Activated CD8-positive, alpha-beta memory T cell treated with anti-CD3 and anti-CD28 coated beads, Interleukin-2, amount 10 ng/mL, durations not matched to agents 7 days and 5 days (primary cell): ENCODE measurements at places on chromosomes 3 and 15.
A peak's percentile ranks its signal among the peaks of the same experiment; 100 is the strongest.

DNA sequence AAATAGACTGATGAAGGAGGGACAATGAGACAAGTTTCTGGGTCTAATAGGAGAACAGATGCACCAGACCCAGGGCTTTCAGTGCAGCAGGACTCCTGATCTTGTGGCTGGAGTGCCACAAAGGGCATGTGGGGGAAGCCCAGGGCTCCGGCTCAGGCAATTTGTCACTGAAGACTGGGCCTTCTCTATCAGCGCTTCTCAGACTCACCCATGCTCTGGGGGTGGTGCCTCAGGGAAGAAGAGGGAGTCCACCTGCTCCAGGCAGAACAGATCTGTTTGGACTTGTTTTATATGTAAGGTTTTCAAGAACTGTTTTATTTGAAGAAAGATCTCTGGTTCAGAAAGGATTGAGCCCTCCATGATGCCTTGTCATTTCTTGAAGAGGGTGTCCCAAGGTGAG lies 112.4 kb upstream of the TLE3 start:
- DNase-seq, result no peak

DNA sequence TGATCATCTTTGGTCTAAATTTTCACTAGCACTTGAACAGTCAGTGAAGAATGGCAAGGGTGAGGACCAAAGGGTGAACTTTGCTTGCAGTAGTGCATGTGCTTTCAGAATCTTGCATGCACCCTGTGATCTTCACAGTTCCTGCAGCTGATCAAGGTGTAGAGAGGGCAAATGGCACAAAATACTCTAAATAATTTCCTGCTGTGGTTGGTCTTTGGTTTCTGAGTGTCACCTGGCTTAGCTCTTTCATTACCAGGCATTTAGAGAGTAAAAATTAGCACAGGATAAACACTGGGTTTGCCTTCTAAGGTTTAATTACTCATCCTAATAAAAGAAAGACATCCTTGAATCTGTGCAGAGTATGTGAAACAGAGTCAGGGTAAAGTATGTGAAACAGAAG lies 11.4 kb downstream of the TIPARP start:
- DNase-seq, result no peak

DNA sequence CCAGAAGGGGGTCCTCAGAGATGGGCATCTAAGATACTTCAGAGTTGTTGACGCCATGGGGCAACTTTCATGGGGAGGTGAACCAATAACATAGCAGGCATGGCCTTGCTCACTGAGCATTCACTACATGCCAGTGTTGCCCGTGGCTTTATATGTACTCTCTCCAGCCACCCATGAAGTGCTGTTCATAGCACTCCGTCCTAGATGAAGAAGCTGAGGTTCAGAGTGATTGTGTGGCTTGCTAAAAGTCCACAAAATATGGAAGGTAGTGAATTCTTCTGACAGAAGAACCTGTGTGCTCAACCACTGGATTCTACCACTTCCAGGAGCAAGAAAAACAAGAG lies 9.8 kb upstream of the SEMA4B start:
- no peak for DNase-seq

GRCh38 chr3:24470277-24470676 lies 24.4 kb downstream of the THRB start:
- DNase-seq, result no peak

DNA sequence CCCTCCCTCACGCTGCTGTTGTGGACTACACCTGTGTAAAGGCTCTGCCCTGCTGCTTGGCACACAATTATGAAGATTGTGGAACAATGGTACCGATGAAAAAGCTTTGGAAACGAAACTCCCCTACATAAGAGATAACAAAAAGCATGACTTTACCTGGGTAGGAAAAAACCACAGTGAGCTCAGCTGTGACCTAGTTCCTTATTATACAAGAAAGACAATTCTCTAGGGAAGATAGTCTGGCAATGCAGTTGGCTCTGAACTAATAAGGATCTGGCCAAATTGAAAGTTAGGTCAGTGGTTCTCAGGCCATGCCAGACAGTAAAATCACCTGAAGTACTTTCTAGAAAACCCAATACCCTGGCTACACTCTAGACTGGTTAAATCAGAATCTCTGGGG lies 16.1 kb downstream of the CLEC3B start:
- no peak for DNase-seq

- DNase-seq, result no peak
Measured at GRCh38 chr3:193730976-193731375, 138.0 kb downstream of the OPA1 start.

DNA sequence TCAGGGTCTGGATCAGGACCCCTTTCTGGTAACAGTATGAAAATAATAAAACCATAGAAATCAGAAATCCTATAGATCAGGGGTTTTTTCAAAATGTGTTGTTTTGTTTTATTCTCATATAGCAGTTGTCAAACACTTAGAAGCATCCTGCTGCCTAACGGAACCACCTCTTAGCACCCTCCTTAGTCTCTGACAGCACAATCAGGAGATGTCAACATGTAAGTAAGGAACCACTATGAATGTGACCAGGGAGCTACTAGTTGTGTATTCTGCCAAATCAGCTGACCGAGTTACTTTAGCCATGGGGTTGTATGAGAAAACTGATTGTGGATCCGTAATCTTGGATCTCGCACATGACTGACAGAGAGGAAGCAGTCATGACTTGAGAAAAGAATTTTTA lies 22.2 kb downstream of the CCDC39 start:
- no peak for DNase-seq

- DNase-seq, result no peak
Measured at GRCh38 chr15:72155003-72155621, 36.9 kb downstream of the SENP8 start.

DNA sequence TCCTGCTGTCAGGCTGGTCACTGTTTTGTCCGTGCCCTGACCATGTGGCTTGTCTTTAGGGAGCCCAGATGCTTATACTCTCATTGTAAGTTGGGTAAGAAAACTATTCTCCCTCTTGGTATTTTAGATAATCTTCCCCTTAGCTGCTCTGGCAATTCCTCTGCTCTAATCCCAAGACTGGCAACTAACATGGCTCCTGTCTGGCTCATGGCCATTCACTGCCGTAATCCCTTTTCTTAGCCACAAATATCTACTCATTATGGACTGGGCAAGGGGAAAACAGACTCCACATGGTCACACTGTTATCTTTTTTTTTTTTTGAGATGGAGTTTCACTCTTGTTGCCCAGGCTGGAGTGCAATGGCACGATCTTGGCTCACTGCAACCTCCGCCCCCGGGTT lies 38.8 kb downstream of the TYRO3 start:
- no peak for DNase-seq

DNA sequence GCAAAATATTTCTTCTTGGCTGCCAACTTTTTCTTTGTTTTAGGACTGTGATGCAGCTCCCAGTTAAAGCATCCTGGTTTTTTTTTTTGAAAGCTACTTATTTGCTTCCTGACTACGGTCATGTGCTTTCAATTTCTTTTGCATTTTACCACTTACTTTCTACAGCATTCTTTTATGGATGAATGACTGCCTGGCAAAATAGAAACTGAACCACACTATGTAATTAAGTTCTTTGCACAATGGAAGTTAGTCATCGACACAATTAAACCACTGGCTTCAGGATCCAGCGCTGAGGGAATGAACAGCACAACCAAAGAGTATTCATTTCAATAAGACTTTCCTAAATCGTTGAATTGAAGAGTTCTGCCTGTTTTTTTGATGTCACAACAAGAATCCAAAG lies 82.2 kb upstream of the EPHA3 start:
- no peak for DNase-seq

- no peak for DNase-seq
Measured at GRCh38 chr3:12557473-12558100, 700 bp downstream of the MKRN2 start.

GRCh38 chr15:79154483-79155135 lies 64.0 kb upstream of the RASGRF1 start:
- no peak for DNase-seq

DNA sequence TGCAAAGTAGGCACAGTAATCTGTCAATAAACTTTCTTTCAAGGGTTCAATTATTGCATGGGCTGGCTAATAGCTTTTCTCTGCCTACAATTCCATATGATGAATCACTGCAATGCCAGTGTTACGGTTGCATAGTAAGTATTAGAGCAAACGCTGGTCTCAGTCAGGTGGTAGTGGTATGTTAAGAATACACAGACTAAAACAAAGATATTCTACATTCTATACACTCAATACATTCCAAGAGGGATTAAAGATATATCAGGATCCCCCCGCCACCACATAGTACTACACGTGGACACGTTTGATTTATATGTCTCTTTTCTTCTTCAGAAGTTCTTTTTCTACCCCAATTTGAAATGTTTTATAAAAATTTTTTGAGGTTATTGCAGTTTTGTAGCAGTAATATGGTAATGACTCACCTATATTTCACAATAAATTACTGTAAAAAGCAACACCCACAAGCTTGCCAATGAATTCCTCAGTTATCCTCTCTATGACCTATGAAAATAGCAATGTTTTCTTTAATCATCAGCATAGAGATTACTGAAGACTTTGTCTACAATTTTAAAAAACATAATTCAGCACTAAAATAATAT lies 68.2 kb downstream of the CD200R1L start:
- DNase-seq, result no peak

GRCh38 chr3:21509731-21510470 lies 241.1 kb downstream of the ZNF385D start:
- no peak for DNase-seq

GRCh38 chr3:49908373-49909199 lies 4.9 kb upstream of the MST1R start:
- no peak for DNase-seq

DNA sequence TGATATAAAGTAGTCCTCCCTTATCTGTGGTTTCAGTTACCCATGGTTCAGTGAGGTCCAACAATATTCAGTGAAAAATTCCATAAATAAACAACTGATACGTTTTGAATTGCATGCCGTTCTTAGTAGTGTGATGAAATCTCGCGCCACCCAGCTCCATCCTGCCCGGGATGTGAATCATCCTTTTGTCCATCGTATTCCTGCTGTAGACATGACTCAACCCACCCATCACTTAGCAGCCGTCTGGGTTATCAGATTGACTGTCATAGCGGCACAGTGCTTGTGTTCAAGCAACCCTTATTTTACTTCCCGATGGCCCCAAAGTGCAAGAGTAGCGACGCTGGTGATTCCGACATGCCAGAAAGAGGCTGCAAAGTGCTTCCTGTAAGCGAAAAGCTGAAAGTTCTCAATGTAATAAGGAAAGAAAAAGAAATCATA lies 48.0 kb upstream of the MEX3B start:
- no peak for DNase-seq

DNA sequence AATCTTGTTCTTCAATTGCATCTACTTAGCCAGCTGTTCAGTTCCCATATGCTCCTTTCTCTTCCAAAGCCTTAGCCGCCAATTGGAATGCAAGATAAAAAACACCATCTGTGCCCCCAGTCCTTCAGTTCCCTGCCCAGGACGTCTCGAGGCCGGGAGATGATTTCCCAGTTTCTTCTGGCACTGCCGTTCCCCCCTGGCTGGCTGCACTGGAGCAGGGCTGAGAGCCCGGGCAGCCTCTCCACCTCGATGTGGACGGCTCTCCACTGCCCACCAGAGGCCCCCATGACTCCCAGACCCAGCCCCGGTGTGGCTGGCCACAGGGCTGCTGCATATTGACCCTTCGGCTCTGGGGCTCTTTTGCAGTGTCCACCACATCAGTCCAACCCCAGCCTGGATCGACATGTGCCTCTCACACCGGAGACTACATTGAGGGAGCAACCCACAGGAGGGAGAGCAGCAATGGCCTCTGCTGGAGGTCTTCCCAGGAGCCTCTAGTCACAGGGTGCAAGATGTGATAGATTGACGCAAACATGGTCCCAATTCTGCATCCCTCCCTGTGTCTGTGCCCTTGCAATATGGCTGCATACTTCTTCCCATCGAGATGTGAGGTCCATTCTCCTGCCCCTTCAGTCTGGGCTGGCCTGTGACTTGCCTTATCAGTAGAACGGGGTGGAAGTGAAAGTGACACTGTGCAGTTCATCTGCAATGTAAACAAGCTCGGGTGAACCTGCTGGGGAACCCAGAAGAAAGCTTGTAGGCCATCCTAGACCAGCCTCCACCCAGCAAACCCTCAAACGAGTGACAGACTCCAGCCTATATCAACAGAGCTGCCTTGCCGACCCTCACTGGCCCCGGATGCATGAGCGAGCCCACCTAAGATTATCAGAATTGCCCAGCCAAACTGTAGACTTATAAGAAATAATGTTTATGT lies 52.3 kb upstream of the PRR20G start:
- no peak for DNase-seq

DNA sequence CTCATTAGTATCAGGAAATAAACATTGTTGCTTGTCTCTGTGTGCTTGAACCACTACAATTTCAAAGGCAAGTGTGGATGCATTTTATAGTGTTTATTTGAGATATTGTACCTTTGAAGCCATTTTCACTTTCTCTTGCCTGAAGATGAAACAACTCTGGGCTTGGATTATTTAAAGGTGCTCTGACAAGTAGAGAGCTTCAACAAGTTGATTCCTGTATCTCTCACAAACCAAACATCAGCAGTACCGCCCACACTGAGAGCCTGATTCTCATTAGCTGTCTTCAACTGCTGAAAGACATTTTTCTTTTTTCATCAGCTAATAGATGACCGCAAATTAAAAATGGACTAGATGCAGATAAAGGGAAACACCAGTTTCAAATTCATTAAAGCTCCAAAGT lies 806 bp upstream of the CERS3 start:
- no peak for DNase-seq

DNA sequence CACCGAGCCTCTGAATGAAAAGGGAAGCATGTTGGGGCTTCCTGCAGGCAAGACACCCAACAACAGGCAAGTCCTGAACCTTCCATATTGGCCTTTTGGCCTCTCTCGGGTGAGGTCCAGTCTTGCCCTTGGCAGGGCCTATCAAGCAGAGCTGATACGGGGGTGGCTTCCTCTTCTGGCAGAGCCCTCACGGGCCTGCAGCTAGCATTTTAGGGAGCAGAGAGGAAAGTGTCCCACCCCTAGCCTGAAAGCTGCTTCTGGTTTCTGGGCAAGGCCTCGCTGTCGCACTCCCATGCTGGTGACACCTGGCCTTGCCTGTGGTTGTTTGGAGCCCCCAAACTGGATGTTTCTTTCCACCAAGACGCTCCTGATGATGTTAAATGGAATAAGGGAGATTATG lies 31.8 kb upstream of the CTSH start:
- no peak for DNase-seq

- DNase-seq, result no peak
Measured at GRCh38 chr3:22959593-22959992, 243.5 kb upstream of the UBE2E2 start.

DNA sequence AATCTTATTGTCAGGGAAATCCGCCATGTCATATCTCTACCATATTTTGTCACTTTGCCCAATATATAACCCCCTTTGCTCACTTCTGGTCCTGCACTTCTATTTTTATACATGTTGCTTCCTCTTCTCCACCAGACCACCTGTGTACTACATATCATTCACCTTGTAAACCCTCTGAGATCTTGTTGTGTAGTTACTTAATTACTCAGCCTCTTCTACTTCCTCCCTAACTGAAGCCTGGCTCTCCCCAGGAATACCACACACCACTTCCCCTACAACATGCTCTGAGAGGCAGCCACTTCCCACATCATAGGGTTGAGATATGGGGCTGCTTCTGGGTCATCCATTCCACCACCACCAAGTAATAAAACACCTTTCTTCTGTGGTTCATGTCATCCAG lies 10.0 kb downstream of the HEXA start:
- DNase-seq, result peak; percentile 84

GRCh38 chr15:99536422-99537040 lies 29.3 kb upstream of the MEF2A start:
- no peak for DNase-seq
